Right lobe of liver (tissue), 6 donors: ENCODE measurements at places on chromosomes 6 and 20. TPM values are rescaled to one million over a fixed set of nuclear protein-coding genes. Genes with fewer than 3 reads are reported as not detected.

DNA sequence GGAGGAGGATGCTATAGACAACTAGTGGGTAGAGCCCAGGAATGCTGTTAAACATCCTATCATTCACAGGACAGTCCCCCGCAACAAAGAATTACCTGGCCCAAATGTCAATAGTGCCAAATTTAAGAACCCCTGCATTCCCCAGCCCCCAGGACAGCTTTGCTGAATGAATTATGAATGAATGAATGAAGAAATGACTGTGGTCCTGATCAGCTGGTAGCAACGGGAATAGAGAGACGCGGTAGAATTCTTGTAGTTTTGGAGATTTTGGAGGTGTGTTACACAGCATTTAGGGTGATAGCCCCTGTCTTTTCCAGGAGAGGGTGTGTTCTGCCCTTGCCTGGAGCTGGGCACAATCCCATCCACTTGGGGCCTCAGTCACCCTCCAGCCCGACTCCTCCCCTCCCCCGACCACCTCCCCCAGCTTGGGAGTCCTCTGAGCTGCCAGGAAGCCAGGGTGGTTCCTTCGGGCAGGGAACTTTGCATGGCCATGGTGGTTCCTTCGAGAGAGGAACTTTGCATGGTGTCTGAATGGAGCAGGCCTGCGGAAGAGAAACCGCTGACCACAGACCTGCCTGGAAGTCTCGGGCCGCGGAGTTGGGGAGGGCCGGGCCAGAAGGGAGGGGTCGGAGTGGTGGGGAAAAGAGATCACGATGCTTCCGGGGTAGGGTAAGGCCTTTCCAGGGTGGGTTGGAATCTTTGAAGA is 1.0 kb upstream of the HCK start:
- peak; percentile 69 for DNase-seq

DNA sequence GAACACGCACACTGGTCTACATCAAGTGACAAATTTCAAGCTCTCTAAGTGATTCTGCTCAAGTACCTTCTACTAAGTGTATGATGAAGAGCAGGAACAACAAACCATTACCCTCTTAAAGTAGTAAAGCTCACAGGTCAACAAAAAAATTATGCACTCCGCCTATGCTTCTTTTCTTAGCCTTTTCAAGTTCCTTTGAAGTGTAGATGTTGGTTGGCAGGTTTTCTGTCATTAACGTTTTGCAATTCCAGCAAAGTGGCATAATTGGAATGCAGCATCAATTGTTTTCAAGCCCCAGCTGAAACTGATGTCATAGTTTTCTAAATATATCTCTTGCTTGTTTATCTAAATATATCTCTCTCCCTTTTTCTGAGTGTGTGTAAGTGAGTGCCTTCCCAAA is 396.9 kb upstream of the EYS start:
- no peak for DNase-seq

GRCh38 chr20:30594112-30594511 is 663.4 kb upstream of the DEFB115 start:
- no peak for DNase-seq

GRCh38 chr6:169800668-169801395 is 49.4 kb downstream of the ERMARD start:
- DNase-seq, result peak; percentile 69

GRCh38 chr20:33301192-33301930 is 18.3 kb downstream of the BPIFB1 start:
- no peak for DNase-seq

DNA sequence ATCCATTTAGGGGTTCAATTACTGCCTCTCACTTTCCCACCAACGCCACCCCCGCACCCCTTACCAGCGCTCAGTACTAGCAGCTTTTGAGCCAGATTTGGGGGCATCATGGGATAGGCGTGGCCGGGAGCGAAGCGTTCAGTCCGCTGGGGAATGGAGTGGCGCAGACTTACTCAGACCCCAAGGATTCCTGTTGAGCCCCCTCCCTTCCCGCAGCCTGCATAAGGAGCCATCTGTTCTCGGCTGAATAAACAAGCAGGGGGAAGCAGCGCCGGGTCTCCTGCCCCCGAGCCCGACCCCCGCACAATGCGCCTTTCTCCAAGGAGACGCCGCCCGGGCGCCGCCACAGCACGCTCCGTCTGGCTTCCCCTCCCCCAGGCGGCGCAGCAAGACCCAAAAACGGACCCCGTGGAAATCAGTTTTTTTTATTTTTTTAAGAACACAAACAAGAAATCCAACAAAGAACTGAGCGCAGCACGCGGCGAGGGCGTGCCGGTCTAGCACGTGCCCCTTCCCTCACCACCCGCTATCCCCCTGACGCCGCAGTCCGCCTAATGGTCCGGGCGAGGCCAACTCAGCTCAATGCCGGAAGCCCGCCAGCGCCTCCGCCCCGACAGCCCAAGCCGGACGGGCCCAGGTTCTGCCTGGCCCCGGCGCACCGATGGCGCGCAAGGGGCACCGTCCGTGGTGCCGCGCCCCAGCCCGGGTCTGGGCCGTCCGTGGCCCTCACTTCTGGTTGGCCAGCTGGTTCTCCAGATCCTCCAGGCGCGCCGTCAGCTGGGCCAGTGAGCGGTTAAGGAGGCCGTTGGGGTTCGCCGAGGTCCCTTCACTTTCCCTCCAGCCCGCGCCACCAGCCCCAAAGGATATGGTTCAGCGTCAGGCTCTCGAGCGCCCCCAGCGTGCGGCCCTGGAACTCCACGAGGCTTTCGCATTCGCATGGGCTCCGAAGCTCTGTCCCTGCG is 13.3 kb upstream of the RBPJL start:
- peak; percentile 80 for DNase-seq

- peak; percentile 70 for DNase-seq
Observed at GRCh38 chr6:148559848-148560433, 186.9 kb upstream of the UST start.

DNA sequence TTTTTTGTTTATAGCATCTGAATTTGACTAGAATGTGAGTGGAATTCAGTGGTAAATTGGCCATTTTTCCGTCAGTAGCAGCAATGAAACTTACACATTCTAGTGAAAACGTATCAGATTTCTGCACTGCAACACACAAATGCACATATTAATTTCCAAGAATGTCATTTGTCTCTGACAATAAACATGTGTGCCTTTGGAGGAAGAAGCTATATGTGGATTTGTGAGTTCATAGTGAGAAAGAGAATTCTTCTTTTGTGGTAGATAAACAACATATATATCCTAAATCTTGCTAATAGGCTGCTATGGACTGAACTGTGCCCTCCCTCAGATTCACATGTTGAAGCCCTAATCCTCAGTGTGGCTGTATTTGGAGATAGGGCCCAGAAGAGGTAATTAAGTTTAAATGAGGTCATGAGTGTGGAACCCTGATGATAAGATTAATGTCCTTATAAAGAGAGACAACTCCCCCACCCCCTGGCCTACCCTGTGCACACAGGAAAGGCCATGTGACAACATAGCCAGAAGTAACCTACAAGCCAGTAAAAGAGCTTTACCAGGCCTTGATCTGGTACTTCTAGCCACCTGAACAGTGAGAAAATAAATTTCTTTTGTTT is 200.2 kb upstream of the EYA4 start:
- DNase-seq, result no peak

- DNase-seq, result no peak
Observed at GRCh38 chr6:110232450-110232849, 52.2 kb downstream of the CDC40 start.

DNA sequence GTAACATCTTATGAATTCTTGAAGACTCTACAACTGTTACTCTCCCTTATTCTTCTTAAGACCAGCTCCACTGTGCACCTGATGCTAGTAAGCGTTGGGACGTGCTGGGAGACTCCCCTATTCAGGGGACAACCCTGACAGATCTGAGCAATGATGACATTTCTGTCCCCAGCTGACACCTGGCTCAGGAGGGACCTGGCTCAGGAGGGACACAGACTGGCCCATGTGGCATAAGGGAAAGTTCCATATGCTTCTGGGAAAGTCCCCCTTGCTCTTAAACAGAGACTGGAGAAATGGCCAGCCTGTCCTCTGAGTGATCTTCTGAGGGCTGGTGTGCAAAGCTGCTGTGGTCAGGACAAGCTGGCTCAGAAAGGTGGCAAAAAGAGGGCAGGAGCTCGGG is 10.0 kb upstream of the CD93 start:
- DNase-seq, result no peak

GRCh38 chr20:58986286-58986967 is 5.4 kb downstream of the NELFCD start:
- no peak for DNase-seq

- no peak for DNase-seq
Observed at GRCh38 chr6:52573295-52573694, 3.6 kb downstream of the TRAM2 start.

DNA sequence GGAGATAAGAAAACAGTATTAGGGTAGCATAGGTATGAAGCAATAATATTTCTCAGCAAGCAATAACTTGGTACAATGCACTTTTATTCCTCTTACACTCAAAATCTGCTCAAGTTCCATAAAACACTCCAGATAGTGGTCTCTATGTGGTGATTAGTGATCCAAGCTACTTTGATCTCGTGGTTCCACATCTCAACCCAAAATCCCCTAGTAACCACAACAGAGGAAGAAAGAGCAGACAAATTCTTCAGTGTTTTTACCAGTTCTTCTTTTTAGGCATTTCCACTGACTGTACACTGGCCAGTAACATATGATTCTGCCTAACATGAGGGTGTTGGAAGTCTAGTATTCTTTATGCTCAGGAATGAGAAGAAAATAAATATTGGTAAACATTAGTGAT is 309.0 kb upstream of the PTCHD4 start:
- no peak for DNase-seq

DNA sequence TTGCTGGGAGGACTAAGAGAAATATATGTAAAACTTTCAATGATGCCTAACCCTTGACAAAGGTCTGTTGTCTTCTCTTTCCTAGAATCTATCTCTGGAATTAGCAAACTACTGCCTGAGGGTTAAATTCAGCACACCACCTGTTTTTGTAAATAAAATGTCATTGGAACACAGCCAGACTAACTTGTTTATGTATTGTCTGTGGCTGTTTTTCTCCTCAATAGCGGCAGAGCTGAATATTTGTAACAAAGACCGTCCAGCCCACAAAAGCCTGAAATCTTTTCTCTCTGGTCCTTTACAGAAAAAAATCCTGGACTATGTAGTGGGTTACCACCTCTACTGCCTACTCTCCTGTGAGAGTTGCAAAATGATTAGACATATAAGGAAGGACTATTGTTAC is 33.3 kb upstream of the SYNDIG1 start:
- no peak for DNase-seq

- no peak for DNase-seq
Observed at GRCh38 chr6:82890240-82890639, 175.4 kb downstream of the UBE3D start.

DNA sequence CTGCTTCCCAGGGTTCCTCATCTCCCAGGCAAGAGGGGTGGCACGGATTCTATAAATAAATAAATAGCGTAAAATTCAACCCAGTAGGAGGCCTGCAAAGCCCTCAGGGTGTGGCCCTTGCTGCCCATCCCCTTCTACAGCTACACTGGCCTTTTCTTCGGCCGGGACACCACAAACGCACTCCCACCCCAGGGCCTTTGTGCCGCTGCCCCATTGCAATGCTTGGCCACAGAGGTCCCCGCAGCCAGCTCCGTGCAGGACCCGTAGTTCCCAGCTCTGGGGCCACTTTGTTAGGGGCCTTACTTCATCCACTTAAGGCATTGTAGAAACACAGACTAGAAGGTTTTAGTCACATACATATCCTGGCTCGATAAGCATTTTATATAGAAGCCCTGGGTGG is 151.2 kb downstream of the ERMARD start:
- DNase-seq, result no peak

DNA sequence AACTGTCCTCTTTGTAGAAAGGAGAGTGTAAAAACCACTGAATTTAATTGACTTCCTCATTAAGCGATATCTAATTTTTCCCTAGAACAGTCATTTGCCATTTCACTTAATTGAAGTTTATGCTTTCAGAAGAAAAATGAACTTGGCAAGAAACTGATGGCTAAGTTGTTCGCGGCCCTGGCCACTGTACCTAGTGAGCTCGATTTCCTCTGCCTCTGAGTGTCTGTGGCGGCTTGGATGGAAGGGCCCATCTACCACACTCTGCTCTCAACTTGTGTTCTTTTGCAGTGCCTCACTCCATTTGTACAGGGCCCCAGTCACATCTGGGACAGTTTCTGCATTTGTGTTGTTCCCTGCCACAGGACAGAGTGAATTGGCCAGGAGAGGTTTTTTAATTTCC is 102.9 kb downstream of the BCAS1 start:
- DNase-seq, result no peak

DNA sequence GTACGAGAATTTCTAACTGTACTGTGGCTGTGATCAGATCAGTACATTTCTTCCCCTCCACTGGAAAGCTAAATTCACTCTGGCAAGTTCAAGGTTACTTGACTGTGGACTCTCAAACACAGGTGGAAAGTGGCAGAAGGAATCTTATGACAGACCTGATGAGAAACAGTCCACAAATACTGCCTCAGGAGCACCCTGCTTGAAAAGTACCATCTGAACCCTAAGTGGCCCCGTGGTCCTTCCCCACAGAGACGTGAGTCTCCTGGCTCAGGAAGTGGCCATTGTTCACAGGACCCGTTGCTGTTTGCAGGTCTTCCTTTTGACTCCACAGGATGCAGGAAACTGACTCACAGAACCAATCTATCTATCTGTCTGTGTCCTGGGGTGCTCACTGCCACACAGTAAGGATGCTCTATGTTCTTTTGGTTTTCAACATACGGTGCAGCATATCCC is 47.5 kb upstream of the NHSL1 start:
- DNase-seq, result no peak

DNA sequence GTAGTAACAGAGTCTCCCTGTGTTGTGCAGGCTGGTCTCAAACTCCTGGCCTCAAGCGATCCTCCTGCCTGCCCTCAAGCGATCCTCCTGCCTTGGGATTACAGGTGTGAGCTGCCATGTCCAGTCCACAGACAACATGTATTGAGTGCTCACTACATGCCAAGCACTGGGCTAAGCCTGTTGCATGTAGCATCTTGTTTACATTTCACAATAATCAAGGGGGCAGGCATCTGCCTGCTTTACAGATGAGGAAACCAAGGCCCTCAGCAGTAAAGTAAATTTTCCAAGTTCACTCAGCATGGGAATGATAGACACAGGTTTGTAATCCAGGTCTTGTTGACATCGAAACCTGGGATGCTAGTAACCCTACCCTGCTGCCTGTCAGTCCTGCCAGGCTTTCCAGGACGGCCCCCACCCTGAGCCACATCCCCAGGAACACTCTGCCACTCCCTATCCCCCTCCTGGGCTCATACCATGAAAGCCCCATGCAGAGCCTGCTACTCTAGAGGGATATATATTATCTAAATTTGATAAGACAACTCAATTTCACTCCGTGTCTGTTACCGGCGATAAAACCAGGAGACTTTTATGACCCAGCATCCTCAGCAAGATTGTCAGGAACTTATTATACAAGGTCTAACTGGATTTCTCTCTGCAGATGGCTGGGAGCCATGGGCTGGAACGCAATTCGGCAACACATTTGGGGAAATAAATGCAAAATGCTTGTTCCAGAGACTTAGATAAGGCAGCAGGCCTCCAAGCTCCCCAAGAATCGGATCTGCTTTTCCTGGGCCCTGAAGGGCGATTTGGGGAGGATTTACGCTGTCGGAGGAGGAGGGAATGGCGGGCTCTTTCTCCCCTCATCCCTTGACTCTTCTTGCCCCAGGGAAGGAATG is 30.4 kb downstream of the CD40 start:
- DNase-seq, result no peak

Gene LGSN
- total RNA-seq, result 0.09 TPM

Gene CGAS
- total RNA-seq, result 0.98 TPM

Gene MARCKS
- 5.2 TPM for total RNA-seq

Gene LRRC73
- total RNA-seq, result not detected

Gene SLC35D3
- total RNA-seq, result not detected

Gene HECA
- 12.0 TPM for total RNA-seq

Gene SLC22A2
- total RNA-seq, result not detected

Gene KCNK15
- not detected for total RNA-seq
